ENCODE measurements at places on chromosomes 6 and 20.

GRCh38 chr6:188821-189655 is 103.2 kb upstream of the DUSP22 start:
- peak; percentile 56 for DNase-seq

DNA sequence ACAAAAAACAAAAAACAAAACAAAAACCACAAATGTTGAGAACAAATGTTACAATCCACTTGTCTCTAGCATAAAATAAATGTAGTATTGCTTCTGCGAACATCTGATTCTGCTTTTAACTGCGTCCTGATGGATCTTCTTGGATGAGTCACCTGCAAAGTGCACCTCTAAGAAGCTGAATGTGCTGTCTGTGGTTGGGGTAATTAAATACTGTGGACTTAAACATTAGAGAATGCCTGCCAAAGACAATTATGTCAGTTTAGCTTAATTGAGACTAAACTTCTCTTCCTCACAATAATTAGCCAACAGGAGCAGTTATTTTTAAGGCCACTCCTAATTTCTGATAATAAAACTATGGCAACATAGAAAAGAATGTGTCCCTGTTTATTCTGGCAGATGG is 253.4 kb downstream of the PHACTR1 start:
- DNase-seq, result no peak

GRCh38 chr6:156961282-156961892 is 184.2 kb downstream of the ARID1B start:
- DNase-seq, result no peak

DNA sequence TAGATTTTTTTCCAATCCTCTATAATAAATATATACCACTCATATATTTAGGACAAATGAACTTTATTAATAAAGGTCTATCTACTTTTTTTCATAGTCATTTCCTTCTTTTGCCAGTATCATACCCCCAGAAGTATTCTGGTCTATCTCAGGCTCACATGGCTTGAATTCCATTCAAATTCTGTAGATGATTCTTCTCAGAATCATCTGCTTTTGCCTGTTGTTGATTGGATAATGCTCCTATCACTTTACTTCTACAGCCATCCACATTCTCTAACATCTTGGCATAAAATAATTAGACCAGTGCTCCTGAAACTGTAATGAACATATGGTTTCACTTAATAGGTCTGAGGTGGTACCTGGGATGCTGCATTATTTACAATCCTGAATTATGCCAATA is 121.2 kb downstream of the GFRAL start:
- DNase-seq, result peak; percentile 40

DNA sequence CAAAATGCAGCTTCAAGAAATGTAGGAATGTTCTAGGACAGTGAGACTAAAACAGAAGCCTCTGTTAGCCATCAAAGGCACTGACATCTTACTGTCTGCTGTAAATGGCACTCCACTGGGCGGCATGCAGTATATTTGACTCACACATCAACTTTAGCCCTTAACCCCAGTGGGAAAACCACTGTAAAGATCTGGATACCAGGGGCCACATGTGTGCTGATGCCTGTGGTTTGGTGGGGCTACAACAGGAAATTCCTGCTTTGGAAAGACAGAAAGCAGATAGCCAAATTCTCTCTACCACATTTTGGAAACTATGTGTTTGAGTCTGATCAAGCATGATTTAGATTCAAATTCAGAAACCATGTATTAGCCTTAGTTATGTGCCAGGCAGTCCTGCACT is 4.3 kb downstream of the PFDN4 start:
- DNase-seq, result peak; percentile 100

GRCh38 chr20:3712279-3712873 is at the start of gene SIGLEC1:
SIGLEC1 (minus strand) TSS chr20:3712600; CDS start chr20:3707128, 5,472 bp downstream.
- no peak for DNase-seq

DNA sequence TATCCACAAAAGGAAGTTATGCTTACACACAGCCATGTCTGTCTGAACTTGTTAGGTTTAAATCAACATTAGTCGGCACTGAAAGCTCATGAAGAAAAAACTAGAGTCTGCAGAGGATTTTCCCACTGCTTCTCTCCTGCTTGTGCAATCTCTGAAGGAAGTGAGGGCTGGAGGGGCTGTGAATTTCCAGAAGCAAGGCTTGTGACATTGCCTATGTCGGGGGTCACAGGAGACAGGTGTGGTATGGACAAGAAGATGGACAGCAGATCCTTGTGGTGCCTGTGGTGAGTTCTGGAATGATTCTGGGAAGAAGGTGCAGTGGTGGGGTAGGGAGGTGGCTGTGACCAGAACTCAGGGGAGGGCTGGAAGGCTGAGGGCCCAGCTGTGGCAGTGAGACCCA is 84.3 kb upstream of the TRAF3IP2 start:
- DNase-seq, result no peak

DNA sequence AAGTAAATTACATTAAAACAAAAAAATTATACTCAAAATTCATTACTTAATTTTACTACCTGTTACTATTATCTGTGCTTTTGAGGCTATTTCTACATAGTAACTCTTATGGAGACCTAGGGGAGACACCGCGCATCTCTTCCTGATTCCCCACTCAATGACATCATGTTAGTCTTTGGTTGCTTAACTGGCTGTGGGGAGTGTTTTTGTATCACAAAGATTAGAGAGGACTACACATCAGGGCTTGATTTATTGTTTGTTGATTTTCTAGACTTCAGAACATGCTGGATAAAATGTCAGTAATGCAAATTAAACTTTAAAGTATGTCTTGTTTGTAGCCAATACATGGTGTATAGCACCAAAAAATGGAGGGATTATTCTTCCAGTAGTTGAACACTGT is 26.0 kb downstream of the SLC2A10 start:
- DNase-seq, result no peak

- DNase-seq, result no peak
These were observed 14.5 kb downstream of the RIMS4 start for GRCh38 chr20:44795836-44796235.

DNA sequence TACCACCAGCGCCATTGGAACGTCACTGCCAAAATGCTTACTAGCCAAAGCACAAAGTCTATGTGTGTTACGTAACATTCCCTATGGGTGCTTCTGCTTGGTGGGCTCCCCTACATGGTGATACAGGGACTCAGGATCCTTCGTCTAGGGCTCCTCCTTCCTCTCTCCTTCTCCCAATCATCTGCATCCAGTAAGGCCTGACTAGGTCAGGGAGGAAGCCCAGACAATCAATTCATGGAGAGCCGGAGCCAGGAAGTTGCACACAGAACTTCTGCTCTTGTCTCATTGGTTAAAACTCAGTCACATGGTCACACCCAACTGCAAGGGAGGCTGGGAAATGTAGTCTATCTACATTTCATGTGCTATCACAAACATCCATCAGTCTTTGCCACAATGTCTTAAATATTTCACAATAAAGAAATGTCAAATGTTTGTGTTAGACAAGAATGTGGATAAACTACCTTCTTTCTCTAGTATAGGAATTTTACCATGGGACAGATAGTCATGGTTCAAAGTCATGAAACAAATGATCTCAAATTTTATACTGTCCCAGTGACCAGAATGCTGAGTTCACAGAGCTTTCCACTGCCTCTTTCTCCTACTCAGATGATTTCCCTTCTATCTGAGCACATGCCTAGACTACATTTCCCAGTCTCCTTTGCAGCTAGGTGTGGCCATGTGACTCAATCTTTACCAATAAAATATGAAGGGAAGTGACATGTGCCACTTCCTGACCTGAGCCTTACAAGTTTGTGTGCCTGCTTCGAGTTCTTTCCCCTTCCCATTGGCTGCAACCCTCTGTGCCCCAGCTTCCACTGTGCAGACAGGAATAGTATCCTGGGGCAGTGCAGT is 9.3 kb upstream of the KCNK15 start:
- DNase-seq, result peak; percentile 64

GRCh38 chr20:50029697-50030461 is 47.1 kb downstream of the SNAI1 start:
- DNase-seq, result peak; percentile 95

DNA sequence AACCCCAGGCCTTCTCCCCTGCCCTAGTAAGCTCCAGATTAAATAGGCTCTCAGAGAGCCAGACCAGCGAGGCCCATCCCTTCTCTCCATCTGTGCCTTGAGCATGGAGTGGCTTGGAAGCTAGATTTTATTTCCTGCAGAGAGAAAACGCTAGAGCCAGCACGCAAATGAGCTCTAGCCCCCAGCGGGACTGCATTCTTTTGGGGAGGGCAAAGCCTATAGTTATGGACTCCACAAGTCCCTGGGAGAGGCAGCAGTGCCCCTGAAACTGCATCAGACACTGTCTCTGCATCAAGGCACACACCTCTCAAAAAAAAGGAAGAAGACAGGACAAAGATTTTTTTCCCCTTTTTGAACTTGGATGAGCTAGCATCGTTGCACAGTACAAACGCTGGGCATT is 15.8 kb downstream of the FOXF2 start:
- DNase-seq, result no peak

DNA sequence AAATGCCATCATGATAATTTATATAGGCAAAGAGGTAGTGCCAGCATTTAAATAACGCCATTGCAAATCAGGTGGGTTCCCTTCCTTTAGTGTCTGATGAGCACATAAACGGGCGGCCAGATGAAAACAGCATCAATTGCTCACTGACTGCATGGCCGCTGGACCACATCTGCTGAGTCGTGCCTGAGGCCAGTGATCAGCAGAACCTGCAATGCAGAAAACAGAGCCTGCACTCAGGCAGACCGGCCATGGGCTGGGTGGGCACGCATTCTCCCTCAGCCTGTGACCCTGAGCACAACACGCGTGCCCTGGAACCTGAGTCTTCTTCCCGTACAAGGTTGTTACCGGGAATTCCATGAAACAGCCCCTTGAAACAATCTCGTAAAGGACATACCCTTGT is 144.0 kb upstream of the THBS2 start:
- no peak for DNase-seq

DNA sequence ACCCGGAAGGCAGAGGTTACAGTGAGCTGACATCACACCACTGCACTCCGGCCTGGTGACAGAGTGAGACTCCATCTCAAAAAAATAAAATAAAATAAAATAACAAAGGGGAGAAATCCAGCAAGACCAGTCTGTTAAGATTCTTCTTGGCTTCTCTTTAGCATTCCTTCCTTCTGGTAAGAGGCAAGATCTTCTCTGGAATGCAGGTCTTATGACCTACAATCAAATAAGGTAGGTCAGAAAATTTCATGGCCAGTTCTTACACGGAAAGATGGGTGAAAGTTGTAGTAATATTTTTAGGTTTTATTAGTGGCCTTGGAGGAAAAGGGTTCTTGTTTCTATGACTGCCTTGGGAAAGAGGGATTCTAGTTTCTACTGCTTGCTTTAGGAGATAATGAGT is 180.9 kb downstream of the FUT9 start:
- DNase-seq, result no peak

DNA sequence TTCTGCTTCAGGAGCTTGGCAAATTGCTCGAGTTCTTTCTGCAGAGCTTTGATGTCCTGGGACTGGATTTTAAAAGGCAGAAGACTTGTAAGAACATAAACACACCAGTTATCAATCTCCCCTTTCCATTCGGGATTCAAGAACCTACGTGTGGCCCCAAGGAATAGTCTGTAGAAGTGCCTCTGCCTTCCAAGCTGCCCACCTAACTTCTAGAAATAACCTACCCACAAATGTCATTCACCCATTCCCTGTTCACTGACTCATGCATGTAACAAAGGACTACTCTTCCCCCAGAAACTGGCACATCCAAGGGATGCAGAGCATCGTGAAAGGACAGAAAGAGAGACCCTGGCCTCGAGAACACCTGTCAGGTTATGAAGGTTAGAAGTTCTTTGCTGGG is 4.5 kb downstream of the POU5F1 start:
- no peak for DNase-seq

DNA sequence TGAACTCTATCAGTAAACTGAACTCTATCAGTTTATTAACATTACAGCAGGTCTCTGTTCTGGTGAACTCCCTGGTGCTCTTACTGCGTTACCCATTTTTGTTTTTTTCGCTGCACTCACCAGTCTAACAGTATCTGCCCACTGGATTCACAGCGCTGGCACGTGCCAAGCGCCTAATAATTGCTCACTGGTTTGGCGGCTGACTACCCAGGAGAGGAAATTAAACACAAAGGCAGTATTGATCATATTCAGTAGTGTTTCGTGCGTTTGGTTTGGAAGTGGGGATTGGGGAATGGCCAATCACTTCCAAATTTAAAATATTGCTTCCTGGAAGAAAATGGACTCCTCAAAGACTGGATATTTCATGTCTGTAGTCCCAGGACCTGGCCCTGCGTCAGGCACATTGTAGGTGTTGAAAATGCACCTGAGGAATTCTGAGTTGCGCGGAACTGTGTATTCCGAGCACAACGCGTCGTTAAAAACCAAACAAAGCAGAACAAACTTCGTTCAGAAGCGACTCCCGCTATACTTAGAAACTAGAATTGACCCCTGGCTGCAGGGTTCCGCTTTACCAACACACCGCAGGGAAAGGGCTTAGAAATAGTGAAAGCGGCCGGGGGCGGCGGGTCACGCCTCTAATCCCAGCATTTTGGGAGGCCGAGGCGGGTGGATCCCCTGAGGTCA is 1.1 kb upstream of the RPS12 start:
- DNase-seq, result peak; percentile 33

DNA sequence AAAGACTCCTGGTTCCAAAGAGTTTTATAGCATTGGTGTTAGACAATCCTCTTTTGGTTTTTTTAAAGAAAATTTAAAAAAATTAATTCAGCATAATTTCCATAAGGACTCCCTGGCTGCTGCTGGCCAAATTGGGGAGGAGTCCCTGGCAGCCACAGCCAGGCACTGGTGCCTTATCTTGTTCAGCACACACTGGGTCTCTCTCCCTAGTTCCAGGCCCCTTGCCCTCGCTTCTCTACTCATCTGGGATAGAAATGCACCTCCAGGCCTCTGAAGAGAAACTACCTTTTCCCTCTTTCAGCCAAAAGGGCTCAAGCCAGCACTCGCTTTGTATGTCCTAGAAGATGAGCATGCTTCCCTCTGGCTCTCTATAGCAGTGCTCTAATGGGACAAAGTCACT is 13.4 kb upstream of the MAPK13 start:
- DNase-seq, result no peak

DNA sequence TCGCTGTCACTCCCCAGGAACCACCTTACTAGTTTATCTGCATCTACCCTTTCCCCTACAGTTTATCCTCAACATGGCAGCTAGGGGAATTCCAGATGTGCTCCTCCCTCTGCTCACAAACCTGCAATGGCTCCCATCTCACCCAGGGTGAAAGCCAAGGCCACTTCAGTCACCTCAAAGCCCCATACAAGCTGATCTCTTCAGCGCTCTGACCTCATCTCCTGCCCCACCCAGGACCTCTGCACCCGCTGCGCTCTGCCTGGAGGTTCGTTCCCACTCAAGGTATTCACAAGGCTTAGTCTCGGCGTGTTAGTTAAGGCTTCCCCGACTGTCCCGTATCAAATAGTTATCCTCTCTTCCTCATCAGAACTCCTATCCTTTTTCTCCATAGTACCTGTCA is 28.6 kb upstream of the SPDEF start:
- no peak for DNase-seq

DNA sequence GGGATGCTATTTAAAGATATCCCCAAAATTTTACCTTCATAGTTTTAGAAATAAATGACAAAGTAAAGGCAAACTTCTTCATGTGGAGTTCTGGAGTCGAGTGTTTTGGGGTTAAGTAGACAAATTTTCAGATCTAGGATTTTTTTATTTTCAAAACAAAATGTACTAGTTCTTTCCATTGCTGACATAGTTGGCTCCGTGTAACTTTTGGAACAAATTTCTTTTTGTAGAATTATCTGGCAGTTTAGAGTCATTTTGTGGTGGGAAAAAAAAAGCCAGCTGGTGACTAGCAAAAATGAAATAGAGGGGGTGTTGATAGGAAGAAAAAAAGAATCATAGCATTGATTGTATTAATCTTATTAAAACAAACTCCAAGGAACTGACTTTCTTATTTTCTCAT is 131.6 kb upstream of the TCF21 start:
- DNase-seq, result no peak

GRCh38 chr6:154805288-154805911 is 72.2 kb downstream of the SCAF8 start:
- no peak for DNase-seq

- no peak for DNase-seq
These were observed 118.4 kb downstream of the BANF2 start for GRCh38 chr20:17818187-17818586.
